Osteoblast (primary cell): ENCODE measurements at places on chromosomes 11 and 22. TPM values are rescaled to one million over a fixed set of nuclear protein-coding genes. Genes with fewer than 3 reads are reported as not detected.

- no peak for DNase-seq
Measured at GRCh38 chr11:11793073-11793472, 48.7 kb upstream of the USP47 start.

Gene LARGE1
- 22.8 and 23.6 TPM in 2 replicates for total RNA-seq

Gene KRTAP5-1
- not detected in 2 replicates for total RNA-seq

DNA sequence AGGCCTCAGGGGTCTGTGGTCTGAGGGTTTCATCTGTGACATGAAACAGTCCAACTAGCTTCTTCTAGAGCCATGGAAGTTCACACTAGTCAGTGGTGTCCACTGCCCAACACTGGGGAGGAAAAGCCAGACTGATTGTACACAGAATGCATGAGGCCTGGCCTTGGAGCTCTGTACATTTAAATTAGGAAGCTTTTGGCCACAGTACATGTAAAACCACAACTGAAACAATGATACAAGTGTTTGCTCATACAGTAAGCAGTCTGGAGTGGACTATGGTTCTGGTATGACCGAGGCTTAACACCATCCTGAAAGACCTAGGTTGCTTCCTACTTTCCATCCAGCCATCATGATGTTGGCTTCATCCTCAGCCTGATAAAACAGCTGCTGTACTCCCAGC, 73.8 kb upstream of the SESN3 start:
- no peak for DNase-seq

Gene OR5M10
- not detected in 2 replicates for total RNA-seq

DNA sequence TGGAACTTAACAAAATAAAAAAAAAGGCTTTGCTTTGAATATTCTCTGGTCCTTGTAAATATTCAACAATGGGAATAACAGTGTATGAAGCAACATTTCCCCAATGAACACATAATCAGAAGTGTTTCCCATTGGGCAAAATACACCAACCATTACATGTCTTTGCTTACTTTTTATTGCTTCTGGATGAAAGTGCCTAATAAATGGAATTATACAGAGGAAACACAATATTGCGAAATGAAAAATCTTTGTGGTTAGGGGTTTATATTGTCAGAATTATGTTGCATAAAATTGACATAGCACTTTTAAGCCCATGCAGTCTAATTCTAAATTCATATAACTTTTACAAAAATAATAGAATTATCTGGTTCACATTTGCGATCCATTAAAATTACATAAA, 386.4 kb downstream of the DCDC1 start:
- DNase-seq: no peak

DNA sequence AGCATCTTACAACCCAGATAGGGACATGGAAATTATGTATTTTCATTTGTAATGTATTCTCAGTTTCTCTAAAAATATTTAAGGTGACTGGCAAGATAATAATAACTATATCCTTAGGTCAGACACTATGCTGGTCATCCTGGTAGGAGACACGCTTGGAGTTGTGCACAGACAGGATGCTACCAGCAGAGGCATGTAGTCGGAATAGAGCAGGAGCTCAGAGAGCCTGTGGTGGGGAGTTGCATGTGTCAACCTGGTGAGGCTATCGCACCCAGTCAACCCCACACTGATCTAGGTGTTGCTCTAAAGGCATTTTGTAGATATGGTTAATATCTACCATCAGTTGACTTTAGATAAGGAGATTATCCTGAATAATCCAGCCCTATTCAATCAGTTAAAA, 318.5 kb downstream of the MIAT start:
- no peak for DNase-seq

Gene MRGPRE
- under 0.01 TPM in 1 of 2 replicates, not detected in the other for total RNA-seq

DNA sequence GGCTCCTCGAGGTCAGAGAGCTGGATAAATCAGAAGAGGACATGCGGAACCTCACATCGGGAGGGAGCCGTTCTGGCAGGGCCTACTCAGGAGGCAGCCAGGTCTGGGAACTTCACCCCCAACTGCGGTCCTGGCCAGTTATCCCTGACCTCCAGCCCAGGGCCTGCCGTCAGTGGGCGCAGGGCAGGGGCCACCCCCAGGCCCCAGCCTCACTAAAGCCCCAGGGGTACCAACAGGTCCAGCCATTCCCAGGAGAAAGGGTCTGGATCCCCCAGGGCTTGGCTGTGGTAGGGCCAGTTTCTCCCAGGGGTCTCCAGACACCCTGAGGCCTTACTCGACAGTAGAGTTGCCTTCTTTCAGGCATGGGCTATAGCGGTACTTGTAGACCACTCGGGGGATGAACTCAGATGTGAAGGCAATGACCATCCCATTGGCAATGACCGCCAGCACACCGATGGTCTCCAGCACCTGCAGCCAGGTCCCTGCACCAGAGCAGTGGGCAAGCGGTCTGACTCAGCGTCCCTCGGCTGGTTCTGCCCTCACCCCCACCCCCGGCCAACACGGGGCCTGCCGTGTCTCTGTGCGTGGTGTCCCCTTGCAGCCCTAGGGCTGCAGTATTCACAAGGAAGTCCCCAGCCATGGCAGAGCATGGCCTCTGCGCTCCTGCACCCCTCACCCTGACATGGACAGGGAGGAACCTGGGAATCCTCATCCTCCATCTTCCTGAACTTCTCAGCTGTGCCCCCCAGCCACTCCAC, 4.6 kb upstream of the SIGIRR start:
- no peak for DNase-seq

Gene HTR3B
- not detected in 2 replicates for total RNA-seq

Gene HBB
- not detected in 2 replicates for total RNA-seq

DNA sequence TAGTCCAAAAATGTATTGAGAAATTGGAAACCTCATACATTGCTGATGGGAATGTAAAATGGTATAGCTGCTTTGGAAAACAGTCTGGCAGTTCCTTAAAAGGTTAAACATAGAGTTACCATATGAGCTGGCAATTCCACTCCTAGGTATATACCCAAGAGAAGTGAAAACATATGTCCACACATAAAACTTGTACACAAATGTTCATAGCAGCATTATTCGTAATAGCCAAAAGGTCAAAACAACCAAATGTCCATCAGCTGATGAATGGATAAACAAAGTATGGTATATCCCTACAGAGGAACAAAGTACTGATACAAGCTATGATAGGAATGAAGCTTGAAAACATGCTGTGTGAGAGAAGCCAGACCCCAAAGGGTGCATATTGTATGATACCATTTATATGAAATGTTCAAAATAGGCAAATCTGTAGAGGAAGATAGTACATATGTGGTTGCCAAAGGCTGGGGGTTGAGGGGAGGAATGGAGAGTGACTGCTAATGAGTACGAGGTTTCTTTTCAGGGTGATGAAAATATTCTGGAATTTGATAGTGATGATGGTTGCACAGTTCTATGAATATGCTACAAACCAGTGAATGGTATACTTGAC, 85.8 kb downstream of the ZBTB16 start:
- DNase-seq: no peak

- no peak for DNase-seq
Measured at GRCh38 chr11:127462065-127462344, 461.4 kb upstream of the KIRREL3 start.

DNA sequence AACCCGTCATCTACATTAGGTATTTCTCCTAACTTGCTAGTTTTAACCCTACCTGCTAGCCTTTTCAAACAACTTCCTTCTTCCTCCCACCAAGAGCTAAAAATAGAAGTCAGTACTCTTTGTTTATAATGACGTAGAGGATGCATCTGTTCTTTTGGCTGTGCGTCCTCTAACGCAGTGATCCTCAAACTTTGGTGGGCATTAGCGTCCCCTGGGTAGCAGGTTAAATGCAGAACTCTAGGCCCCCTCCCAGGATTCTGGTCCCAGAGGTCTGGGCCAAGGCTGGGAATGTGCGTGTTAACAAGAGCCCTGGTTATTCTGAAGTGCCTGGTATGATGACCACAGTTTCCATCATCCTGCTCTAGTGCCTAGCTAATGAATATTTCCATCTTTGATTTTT, 67.6 kb downstream of the BARX2 start:
- DNase-seq: no peak

Gene KCTD14
- 0.29 and 0.36 TPM in 2 replicates for total RNA-seq

GRCh38 chr11:9861860-9862725, 198.2 kb downstream of the SWAP70 start:
- DNase-seq: peak; percentile 52

Gene CHST1
- 1.1 and 1.5 TPM in 2 replicates for total RNA-seq

DNA sequence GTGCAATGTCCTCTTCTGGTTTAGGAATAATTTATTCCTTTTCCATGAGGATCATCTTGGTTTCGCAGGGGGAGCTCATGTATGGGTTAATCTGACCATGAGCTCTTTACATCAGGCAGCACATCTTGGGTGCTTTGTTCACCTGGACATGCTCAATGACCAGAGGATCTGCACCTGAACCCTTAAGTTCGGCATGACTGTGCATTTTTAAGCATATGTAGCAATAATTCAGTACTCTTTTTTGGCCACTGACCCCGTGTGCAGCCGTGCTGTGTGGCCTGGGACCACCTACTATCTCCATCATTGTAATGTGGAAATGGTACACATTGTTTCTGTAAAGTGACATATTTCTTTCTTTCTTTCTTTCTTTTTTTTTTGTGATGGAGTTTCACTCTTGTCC, 62.9 kb downstream of the DEPDC5 start:
- no peak for DNase-seq

DNA sequence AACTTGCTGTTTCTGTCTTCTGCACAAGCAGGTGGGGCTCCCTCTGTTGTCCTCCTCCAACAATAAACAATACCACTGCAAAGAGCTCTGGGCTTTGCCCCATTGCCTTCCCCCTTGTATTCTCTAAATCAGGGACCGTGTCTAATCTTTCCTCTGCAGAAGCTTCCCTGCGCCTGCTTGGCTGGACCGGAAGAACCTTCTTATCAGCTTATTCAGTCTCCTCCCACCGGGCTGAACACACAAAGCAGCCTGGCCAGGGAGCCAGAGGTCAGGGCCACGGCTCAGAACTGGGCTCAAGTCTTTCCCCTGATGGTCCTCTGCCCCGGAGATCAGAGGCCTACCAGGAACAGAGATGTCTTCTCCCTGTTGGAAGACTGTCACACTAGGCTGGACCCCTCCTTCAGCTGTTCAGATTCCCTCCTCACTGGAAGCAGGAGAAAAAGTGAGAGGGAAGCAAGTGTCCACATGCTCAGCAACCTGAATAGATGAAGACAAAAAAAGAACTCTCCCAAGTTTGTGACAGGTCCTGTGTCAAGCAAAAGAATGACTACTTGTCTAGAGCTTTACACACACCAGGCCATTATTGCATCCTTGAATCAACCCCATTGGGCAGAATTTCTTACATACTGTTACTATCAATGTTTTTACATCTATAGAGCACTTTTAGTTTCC, 63.7 kb downstream of the RAB30 start:
- DNase-seq: peak; percentile 42

DNA sequence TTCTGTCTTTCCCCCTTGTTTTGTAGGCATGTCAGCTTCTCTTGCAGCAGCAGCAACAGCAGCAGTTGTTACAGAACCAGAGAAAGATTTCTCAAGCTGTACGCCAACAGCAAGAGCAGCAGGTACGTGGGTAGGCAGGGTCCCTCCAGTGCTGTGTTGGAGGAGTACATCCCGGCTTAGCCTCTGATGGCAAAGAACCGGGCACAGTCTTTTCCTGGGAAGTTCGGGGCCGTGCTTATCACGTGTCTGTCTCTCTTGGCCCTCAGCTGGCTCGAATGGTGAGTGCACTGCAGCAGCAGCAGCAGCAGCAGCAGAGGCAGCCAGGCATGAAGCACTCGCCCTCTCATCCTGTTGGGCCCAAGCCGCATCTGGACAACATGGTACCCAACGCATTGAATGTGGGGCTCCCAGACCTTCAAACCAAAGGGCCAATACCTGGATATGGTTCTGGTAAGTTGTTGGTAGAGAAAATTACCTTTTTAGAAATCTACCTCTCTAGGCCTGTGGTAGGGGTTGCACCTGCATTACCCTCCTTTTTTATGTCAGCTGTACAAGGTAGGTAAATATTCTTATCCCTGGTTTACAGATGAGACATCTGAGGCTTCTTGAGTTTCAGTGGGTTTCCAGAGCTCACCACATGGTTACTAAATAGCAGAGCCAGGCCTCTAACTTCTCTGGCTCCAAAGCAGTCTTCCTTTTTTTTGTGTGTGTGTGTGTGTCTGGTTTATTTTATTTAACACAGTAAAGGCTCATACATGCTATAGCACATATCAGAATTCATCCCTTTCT, 45.2 kb upstream of the ADSL start:
- DNase-seq: no peak

Gene KDELR3
- 142 and 161 TPM in 2 replicates for total RNA-seq

- DNase-seq: no peak
Measured at GRCh38 chr11:420054-420910, 5.5 kb upstream of the SIGIRR start.

DNA sequence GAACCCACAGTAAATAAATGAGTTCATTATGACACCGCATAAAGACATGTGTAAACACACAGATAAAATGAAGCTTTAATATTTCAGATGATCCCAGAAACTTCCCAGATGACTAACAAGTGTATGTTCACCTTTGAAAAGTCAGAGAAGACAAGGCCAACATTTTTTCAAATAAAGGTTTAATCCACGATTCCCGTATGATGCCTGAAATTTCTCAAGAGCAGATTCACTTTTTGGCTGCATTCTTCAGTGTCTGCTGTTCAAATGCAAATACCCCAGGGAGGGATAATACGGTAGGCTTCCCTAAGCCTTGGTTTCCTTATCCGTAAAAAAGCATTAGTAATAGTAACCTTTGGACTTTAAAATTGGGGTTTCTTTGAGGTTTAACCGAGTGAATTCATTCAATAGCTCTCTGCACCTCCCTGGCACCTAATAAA, 62.5 kb downstream of the SYTL2 start:
- no peak for DNase-seq

- peak; percentile 86 for DNase-seq
Measured at GRCh38 chr11:3840004-3840869, 522 bp downstream of the RHOG start.

DNA sequence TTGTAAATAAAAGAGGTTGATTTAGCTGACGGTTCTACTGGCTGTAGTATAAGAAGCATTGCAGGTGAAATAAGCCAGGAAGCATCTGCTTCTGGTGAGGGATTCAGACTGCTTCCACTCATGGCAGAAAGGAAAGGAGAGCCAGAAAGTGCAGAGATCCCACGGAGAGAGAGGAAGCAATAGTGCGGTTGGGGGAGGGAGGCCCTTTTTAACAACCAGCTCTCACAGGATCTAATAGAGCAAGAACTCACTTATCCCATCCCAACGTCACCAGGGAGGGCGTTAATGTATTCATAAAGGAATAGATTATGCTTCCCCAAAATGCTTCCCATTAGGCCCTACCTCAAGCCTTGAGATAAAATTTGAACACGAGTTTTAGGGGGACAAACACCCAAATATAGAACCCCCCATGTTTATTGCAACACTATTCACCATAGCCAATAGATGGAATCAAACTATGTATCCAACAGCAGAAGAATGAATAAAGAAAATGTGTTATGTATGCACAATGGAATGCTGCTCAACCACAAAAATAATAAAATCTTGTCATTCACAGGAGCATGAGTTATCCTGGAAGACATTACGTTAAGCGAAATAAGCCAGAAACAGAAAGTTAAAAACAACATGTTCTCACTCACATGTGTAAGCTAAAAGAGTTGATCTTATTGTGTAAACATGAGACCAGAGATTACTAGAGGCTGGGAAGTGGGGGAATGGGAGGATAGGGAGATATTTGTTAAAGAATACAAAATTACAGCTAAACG, 908.3 kb upstream of the ANO3 start:
- DNase-seq: no peak

- DNase-seq: peak; percentile 92
Measured at GRCh38 chr11:60914633-60915247, 782 bp downstream of the TMEM109 start.

Gene MS4A4E
- not detected in 2 replicates for total RNA-seq
